ENCODE measurements at places on chromosomes 1 and 21.

DNA sequence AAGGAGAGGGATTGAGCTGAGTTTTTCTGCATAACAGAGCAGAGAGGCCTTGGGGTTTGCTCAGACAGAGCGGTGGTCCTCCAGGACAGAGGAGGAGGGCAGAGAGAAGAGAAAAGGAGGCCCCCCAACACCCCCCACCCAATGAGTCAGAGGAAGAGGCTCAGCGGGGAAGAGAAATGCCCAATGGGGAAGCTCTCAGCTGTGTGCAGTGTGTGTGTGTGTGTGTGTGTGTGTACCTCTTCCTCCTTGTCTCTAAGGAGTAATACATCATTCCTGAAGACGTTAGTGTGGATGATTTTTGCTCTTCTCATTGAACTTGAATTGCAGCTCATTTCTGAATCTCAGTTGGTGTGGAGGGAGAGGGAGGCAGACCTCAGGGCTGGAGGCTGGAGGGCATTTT, 8.7 kb downstream of the TMPRSS3 start:
- DNase-seq: no peak

DNA sequence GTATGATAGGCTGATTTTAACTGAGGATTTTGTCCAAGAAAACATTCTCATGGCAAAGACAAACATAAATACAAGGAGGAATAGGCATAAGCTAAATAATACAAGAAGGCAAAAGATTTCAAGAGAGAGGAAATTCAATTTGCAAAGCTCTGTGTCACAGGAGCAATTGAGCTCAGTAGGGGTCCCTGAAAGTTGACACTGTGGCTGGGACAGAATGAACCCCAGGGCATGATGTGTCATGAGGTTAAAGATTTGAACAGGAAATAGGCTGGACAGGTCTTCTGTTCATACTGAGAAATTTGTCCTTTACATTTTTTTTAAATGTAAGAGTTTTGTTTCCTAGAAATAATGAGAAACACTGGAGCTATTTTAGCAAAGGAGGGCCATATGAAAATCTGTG, 555.4 kb upstream of the NEGR1 start:
- no peak for DNase-seq

DNA sequence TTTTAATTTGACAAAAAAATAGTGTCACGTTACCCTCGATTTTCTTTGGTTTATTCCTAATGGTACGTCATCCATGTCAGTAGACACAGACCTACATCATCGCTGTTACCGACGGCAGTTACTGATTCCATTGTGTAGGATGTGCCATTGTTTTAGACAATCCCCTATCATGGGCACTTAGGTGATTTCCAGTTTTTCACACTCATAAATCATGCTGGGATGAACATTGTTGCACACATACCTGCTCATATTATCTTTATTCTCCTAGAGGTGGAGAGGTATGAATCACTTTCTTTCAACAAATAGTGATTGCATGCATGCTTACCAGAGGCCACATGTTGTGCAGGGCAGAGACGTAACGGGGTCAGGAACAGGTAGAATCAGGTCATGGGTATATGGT, 79.7 kb upstream of the EFHD2 start:
- DNase-seq: no peak

DNA sequence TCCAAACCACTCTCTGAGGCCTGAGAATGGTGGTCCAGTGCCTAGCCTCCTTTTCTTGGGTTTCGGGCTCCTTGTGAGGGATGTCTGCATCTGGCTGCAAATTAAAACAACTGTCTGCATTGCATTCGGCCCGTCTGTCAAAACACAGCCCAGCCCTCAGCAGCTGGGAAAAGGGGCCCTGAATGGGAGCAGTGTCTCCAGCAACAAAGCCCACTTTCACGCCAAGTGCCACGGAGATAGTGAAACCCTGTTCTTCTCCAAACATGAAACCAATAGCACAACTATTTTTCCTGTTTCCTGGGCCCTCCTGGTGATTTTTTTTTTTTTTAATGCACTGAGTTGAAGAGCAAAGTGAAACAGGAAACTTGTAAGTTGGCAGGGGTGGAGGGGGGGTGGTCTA, 138.4 kb downstream of the PLXNA2 start:
- DNase-seq: peak; percentile 57

DNA sequence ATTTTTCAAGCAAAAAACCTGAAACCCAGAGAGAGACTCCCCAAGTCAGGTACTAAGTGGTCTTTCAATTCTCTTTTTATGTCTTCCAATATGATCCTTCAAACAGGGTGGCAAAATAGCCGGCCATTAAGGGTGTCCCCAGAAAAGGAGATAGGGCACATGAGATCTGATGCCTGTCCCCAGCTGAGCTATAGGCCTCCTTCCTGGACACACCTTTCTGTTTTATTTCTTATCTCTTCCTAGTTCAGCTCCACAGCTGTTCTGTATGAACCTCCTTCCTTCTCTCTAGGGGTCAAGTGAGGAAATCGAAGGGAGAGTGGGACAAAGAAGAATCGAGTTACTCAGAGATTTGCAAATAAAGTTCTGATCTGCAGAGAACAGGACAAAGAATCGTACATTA, 112.4 kb upstream of the ATP1A1 start:
- no peak for DNase-seq

- no peak for DNase-seq
Observed at GRCh38 chr1:191498318-191498717, 659.9 kb upstream of the RGS18 start.

- no peak for DNase-seq
Observed at GRCh38 chr1:202981939-202982338, 14.9 kb upstream of the CYB5R1 start.

- no peak for DNase-seq
Observed at GRCh38 chr1:172135076-172135672, 285.3 kb upstream of the C1orf105 start.

DNA sequence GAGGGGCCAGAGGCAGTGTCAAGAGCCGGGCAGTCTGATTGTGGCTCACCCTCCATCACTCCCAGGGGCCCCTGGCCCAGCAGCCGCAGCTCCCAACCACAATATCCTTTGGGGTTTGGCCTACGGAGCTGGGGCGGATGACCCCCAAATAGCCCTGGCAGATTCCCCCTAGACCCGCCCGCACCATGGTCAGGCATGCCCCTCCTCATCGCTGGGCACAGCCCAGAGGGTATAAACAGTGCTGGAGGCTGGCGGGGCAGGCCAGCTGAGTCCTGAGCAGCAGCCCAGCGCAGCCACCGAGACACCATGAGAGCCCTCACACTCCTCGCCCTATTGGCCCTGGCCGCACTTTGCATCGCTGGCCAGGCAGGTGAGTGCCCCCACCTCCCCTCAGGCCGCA, at the start of gene BGLAP:
Gene BGLAP, plus strand, starts transcription at position 259 of the 400 bp plus-strand sequence. Its CDS starts 48 bp downstream, at position 307.
- no peak for DNase-seq

DNA sequence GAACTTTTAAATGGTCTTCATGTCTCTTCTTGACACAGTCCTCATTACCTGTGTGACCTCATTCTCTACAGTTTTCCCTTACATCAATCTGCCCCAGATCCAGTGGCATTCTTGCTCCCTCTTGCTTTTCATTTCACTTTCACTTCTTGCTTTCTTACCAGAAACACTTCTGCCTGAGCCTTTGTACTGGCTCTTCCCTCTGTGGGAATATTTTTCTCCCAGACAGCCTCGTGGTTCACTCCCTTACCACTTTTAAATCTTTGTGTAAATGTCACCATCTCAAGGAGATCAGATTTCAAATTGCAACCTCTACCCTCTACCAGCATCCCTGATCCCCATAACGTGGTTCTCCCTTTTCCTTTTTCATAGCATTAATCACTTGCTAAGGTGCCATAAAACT, 73.2 kb downstream of the DISC1 start:
- no peak for DNase-seq

- DNase-seq: no peak
Observed at GRCh38 chr1:21165076-21165475, 11.6 kb downstream of the EIF4G3 start.

DNA sequence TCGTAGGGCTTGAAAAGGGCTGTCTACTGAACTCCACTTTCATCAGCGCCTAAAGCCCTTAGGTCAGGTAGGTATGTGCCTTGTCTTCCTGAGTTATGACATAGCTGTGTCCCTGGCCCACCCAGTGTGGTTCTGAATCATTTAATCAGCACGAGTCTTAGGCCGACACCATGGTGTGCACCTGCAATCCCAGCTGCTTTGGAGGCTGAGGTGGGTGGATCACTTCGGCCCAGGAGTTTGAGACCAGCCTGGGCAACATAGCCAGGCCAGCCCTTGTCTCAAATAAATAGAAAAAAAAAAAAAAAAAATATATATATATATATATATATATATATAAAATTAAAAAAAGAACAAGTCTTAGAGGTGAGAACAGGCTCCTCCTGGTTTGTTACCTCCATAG, 15.8 kb downstream of the LRRC71 start:
- DNase-seq: no peak

DNA sequence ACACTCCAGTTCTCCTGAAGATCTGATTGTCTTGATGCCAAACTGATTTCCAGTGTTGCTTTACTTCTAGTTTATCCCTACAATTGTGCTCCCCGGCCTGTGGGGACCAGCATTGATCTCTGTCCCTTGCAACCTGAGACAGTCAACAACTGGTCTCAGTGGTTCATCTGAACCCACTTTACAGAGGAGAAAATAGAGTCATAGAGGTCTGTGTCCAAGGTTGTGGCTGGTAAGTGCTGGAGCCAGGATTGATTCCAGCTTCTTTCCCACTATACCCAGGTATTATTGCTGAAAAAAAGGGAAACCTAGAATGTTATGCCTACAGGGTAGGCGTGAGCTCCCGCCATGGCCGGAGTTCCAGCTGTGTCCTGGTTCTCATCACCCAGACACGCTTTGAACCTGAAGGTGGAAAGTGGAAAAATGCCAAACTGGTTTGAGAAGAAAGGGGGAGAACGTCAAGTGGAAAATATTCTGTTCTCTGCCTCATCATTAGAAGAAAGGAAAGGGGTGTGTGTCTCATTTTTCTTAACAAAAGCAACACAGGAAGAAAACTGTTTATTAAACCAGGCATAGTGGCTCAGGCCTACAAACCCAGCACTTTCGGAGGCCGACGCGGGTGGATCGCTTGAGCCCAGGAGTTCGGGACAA, 60.7 kb upstream of the ITPKB start:
- DNase-seq: no peak

- DNase-seq: no peak
Observed at GRCh38 chr1:169338617-169339016, 29.0 kb downstream of the NME7 start.

DNA sequence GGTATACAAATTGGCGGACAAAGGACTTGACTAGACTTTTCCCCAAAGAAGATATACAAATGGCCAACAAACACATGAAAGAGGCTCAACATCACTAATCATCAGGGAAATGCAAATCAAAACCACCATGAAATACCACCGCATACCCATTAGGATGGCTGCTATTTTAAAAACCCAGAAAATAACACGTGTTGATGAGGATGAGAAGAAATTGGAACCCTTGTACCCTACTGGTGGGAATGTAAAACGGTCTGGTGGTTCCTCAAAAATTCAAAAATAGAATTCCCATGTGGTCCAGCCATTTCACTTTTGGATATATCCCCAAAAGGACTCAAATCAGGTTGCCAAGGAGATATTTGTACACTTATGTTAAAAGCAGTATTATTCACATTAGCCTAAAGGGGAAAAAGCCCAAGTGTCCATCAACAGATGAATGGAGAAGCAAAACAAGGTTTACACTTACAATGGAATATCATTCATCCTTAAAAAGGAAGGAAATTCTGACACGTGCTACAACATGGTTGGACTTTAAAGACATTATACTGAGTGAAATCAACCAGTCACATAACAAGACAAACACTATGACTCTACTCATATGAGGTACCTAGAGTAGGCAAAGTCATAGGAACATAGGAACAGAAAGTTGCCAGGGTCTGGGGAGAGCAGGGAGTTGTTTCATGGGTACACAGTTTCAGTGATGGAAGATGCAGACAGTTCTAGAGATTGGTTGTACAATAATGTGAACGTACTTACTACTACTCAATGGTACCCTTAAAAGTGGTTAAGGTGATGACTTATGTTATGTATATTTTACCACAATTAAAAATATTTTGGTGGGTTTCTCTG, 17.0 kb downstream of the CD34 start:
- DNase-seq: no peak

GRCh38 chr1:2853711-2854110, 52.2 kb upstream of the TTC34 start:
- DNase-seq: peak; percentile 60

GRCh38 chr1:29082519-29082918, 41.2 kb downstream of the TMEM200B start:
- no peak for DNase-seq

- DNase-seq: no peak
Observed at GRCh38 chr1:119361205-119361604, 7.4 kb upstream of the HAO2 start.

GRCh38 chr1:243493156-243494129, 237.6 kb downstream of the SDCCAG8 start:
- DNase-seq: no peak

DNA sequence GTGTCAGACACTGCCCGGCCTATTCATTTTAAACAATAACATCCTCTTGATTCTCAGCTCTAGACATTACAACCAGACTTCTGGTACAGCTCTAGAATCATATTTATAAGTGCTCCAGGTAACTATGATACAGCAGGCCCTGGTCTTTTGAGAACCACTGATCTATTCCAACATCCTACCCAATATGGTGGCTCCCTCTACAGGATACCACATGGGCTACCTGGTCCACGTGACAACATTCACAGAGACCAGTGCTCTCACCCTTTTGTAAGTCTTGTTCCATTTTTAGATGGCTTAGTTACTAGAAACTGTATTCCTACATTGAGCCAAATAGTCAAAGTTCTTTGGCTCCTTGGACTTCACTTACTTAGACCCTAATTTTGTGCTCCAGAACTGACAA, 102.9 kb downstream of the PTPN14 start:
- DNase-seq: no peak

GRCh38 chr1:66112744-66113400, 320.2 kb downstream of the PDE4B start:
- no peak for DNase-seq

- no peak for DNase-seq
Observed at GRCh38 chr1:48948562-48948961, 171.9 kb upstream of the BEND5 start.

DNA sequence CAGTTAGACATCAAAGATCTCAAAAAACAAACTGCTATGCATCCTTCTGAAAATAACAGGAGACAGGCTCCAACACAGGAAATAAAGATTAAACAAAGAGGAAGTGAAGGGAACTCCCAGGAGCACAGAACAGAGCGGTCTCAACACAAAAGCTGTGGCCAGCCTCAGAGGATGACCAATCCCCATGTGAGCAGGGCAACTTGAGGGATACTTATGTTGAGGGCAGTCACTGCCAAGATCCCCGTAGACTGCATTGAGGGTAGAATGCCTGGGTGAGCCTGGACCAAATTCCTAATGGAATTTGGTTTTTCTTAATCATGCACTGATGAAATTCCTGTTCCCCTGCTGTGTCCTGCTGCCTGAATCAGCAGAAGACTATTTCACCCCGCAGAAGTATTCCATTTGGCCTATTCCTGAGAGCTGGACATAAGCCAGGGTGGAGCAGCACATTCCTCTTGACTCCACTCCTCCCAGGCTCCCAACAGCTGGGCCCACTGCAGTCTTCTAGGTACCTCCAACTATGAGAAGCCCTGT, 49.0 kb downstream of the JAK1 start:
- no peak for DNase-seq

DNA sequence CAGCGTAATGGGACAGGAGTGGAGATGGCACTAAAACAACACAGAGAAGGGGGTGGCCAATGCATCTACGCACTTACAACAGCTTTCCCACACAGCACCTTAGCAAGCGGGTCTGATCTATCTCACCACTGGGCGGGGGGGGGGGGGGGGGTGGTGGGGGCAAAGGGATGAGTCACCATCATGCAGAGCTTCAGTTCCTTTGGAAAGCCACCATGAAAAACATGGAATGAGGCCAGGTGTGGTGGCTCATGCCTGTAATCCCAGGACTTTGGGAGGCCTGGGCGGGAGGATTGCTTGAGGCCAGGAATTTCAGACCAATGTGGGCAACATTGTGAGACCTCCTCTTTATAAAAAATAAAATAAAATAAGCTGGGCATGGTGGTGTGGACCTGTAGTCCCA, 47.2 kb downstream of the KLHDC7A start:
- no peak for DNase-seq

Measured in posterior cingulate gyrus (tissue), 11 donors.